ENCODE measurements at places on chromosomes 12 and 14. TPM values are rescaled to one million over a fixed set of nuclear protein-coding genes. Genes with fewer than 3 reads are reported as not detected.

The INSM2 gene
- total RNA-seq = not detected

The YBX3 gene
- total RNA-seq = 406 TPM

The CLEC7A gene
- 9.4 TPM for total RNA-seq

The TMEM30B gene
- total RNA-seq = 3.9 TPM

The SRRM4 gene
- not detected for total RNA-seq

The OR10AD1 gene
- not detected for total RNA-seq

The RIMBP2 gene
- total RNA-seq = 1.2 TPM

The GPR68 gene
- 6.6 TPM for total RNA-seq

The IFI27 gene
- 223 TPM for total RNA-seq

The RBM19 gene
- 26.7 TPM for total RNA-seq

The NRL gene
- 2.9 TPM for total RNA-seq

The HHIPL1 gene
- 9.1 TPM for total RNA-seq

The ABCD2 gene
- 0.69 TPM for total RNA-seq

The HOXC12 gene
- not detected for total RNA-seq

The NDUFB1 gene
- 424 TPM for total RNA-seq

The JPH4 gene
- total RNA-seq = 1.4 TPM

The CRIP1 gene
- total RNA-seq = 52.7 TPM

The TAS2R9 gene
- total RNA-seq = not detected

The ACSS3 gene
- total RNA-seq = 7.5 TPM

The LIMA1 gene
- total RNA-seq = 23.9 TPM

The PLEKHD1 gene
- not detected for total RNA-seq

The XRCC3 gene
- 5.4 TPM for total RNA-seq

The ESRRB gene
- 0.17 TPM for total RNA-seq

The RHEBL1 gene
- not detected for total RNA-seq

The GLIPR1L2 gene
- total RNA-seq = 0.83 TPM

The FOXG1 gene
- 1.2 TPM for total RNA-seq

The SERPINA5 gene
- 5.1 TPM for total RNA-seq

The BDKRB2 gene
- 16.1 TPM for total RNA-seq

The ACOT4 gene
- total RNA-seq = 0.50 TPM

The TCL1A gene
- total RNA-seq = not detected
